Stimulated activated CD4-positive, alpha-beta T cell treated with anti-CD3 and anti-CD28 coated beads, Interleukin-12 subunit alpha, Interleukin-12 subunit beta, amount 100 ng/mL, for 24 hours (primary cell): ENCODE measurements at places on chromosomes 2 and 18.

DNA sequence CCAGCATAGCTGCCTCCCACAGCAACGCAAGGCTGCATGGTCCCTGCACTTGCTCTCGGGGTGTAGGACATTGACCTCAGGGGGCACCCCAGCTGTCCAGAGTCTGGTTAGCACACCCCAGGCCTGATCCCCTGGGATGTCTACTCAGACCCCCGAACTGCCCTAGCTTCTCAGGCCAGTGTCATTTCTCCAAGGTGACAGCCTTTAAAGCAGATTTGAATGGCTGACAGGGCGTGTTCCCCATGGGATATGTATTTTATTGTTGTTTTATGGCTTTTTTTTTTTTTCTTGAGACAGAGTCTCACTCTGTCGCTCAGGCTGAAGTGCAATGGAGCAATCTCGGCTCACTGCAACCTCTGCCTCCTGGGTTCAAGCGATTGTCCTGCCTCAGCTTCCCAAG is 40.8 kb upstream of the PTMA start:
- no peak for DNase-seq

- DNase-seq = peak; percentile 93
Measured at GRCh38 chr2:200713003-200713703, 98.6 kb upstream of the BZW1 start.

DNA sequence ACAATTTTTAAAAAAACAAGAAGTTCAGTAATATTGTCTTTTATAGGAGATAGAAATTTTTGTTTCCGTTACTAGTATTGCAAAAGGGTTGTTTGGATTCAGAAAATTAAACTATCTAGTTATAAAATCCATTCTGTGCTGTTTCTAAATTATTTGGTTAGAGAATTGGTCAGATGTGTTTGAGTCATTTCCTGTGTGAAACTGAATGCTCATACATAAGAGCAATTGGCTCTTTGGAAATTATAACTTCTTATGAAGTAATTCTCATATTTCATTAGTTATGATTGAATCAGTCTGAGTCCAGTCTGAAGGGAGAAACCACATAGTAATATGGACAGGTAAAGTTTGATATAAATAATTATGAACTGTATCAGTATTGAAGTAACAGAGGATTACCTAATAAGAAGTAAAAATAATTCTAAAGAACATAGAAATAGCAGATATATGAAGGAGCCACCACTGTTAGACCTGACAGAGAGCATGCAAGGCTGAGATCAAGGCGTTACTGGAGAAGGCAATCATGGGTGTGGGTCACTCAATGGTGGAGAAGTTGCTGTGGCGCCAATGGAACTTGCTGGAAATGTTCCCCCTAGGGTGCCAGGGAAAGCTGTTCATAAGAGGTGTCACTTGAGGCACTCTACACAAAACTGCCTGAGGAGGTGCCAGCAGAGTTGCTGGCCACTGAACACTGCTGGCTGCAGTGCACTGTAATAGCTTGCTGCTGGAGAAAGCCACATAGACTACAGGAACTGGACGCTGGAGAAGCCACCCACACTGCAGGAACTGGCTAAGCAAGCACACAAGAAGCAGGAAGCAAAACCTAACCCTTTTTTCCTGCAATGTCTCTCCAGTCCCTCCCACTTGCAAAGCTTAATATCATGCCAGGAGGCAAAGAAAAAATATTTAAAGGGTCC is 18.0 kb upstream of the FAP start:
- DNase-seq = no peak

DNA sequence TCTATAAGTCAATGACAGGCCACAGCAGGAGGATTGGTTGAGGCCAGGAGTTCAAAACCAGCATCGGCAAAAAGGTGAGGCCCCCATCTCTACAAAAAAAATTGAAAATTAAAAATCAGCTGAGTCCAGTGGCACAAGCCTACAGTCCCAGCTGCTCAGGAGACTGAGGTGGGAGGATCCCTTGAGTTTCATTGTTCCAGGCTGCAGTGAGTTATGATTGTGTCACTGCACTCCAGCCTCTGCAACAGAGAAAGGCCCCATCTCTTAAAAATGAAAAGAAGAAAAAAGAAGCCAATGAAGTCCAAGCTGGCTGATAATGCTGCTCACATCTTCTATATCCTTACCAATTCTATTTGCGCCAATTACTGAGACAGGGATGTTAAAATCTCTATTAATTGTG is 39.1 kb downstream of the MRPS5 start:
- DNase-seq = no peak

DNA sequence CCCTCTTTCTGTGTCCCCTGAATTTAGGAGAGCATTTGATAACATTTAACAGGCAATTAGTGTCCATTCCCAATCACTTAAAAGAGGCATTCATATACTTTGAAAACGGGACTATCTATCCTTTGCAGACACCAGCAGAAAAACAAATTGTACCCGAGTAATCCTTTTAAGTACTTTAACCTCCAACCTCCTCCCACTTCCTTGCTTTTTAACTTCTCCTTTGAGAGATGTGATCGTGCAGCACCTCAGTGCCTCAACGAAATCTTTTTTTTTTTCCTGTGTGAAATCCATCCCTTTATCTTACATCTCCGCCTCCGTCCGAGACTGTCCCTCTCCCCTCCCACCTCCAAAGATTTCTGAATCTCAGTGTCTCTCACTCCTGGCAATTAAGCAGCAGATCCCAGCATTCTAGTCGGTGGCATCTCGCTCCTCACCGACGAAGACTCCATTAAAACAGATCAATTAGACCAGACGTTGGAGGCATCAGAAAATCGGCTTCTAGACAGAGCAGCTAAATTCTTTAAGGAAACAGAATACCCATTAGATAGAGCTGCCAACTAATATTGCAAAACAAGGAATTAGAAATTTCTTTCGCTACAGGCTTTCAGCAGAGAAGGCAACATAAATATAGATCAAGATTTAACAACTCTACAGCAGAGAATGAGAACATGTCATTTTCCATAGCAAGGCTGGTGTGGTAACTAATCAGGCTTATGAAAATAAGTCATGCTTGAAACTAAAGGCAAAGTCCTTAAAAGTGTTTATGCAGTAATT is 1.9 kb upstream of the TMEFF2 start:
- DNase-seq = no peak

DNA sequence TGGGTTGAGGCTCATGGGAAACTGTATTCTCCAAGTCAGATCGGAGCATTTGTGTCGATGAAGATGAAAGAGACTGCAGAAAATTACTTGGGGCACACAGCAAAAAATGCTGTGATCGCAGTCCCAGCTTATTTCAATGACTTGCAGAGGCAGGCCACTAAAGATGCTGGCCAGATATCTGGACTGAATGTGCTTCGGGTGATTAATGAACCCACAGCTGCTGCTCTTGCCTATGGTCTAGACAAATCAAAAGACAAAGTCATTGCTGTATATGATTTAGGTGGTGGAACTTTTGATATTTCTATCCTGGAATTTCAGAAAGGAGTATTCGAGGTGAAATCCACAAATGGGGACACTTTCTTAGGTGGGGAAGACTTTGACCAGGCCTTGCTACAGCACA is 336.6 kb downstream of the PAX3 start:
- DNase-seq = no peak
